ENCODE measurements at places on chromosomes 3 and 15. TPM values are rescaled to one million over a fixed set of nuclear protein-coding genes. Genes with fewer than 3 reads are reported as not detected.

TMEM266 gene
- 1.3 TPM for polyA plus RNA-seq

ZMYND10 gene
- 0.99 TPM for polyA plus RNA-seq

ARL13B gene
- polyA plus RNA-seq, result 7.9 TPM

DUOX2 gene
- 0.04 TPM for polyA plus RNA-seq

SERINC4 gene
- polyA plus RNA-seq, result 0.42 TPM

BLOC1S6 gene
- polyA plus RNA-seq, result 44.0 TPM

SIAH2 gene
- polyA plus RNA-seq, result 19.7 TPM

MYZAP gene
- polyA plus RNA-seq, result 17.5 TPM

SLC28A1 gene
- 33.1 TPM for polyA plus RNA-seq

CCR9 gene
- polyA plus RNA-seq, result 1.0 TPM

AADACL2 gene
- polyA plus RNA-seq, result 0.01 TPM

WNT7A gene
- 0.01 TPM for polyA plus RNA-seq

BMF gene
- polyA plus RNA-seq, result 9.2 TPM

RPL39L gene
- 13.1 TPM for polyA plus RNA-seq

TMEM207 gene
- 2.9 TPM for polyA plus RNA-seq

THRB gene
- polyA plus RNA-seq, result 38.3 TPM

GASK1A gene
- 5.0 TPM for polyA plus RNA-seq

PLA2G4D gene
- 0.06 TPM for polyA plus RNA-seq

VEPH1 gene
- 0.63 TPM for polyA plus RNA-seq

PRSS50 gene
- polyA plus RNA-seq, result 3.1 TPM

CLDN18 gene
- polyA plus RNA-seq, result 4.1 TPM

RTP1 gene
- 0.12 TPM for polyA plus RNA-seq

GOLGA6L7 gene
- polyA plus RNA-seq, result 0.18 TPM

CTXN2 gene
- polyA plus RNA-seq, result 0.10 TPM

PPIP5K1 gene
- 159 TPM for polyA plus RNA-seq

ERICH6 gene
- 0.09 TPM for polyA plus RNA-seq
